Foreskin melanocyte (primary cell): ENCODE measurements at places on chromosomes 13 and 19.
A peak's percentile ranks its signal among the peaks of the same experiment; 100 is the strongest.

DNA sequence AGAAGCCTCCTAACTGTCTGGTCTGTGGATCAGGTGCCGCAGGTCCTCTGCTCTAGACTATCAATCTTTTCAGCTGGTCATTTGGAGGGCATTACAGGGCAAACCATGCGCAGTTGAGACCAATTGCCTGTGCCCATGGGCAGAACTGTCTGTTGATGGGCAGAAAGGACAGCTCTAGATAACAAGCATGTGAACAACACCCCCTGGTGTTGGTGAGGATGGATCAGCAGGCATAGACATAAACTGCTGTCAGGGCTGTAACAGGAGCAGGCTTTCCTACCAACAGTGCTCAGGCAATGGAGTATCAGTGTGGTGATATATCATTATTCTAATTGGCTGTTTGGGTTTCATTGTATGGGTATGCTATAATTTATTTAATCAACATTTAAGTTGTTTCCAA lies 104.7 kb upstream of the KL start:
- DNase-seq, result peak; percentile 34

GRCh38 chr19:5343848-5344247 lies 3.2 kb upstream of the PTPRS start:
- DNase-seq, result peak; percentile 70

DNA sequence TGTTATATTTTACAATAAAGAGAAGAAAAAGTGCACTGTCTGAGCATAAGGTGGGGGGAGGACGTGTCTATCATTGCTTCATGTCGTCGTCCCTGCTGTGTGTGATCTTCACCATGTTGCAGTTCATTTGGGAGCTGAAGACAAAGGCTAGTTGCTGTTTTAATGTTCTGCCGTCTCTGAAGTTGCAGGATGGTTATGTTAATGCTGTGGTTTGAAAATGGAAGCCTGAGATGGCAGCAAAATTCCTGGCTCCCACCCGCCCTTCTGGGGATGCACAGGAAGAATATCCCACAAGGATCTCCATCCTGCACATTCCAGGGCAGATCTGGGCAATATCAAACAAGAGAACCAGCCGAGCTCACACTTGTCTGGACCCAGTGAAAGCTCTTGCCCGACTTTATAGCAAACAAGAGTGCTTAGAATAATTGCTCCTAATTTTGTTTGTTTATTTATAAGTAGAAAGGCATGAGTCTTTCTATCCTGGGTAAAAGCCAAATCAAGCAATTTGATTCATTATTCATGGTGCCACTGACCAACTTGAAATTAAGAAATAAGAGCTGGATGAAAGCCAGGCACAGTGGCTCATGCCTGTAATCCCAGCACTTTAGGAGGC lies 110.3 kb upstream of the ABCC4 start:
- no peak for DNase-seq

DNA sequence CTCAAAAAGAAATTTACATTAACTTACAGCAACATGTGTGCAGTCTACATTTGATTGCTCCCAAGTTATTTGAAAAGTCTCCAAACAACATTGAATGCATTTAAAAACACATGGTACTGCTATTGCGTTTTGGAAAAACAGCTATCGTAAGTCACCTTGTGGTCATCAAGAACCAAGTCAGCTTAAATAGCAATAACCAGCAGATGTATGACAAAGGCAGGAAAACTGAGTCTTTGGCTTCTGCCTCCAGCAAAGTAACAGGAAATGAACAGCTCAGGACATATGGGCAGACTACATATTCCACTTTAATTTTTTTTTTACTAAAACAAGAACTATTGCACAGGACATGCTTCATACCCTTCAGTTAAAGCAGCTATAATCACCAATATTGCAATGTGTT lies 580.6 kb upstream of the SPRY2 start:
- DNase-seq, result no peak

DNA sequence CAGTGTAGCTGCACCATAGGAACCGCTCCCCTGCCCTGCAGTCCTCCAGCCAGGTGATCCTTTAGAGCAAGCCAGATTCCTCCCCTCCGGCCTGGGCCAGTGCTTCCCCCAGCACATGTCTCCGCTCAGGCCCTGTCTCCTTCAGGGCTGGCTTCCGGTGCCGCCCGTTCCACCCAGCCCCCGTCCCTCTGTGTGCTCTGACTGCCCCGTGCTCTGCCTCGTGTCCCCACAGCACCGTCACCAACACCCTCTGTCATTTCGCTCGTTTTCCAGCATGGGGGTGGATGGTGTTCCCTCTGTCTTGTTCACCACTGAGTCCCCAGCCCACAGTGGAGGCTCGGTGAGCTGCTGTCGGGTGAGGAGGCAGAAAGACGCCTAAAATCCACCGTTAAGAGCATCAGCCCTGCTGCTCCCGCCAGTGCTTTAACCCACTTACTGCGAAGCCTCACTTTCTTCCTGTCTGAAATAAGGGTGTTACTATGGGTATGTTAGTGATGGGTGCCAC lies 54.5 kb downstream of the TSSK6 start:
- peak; percentile 46 for DNase-seq

DNA sequence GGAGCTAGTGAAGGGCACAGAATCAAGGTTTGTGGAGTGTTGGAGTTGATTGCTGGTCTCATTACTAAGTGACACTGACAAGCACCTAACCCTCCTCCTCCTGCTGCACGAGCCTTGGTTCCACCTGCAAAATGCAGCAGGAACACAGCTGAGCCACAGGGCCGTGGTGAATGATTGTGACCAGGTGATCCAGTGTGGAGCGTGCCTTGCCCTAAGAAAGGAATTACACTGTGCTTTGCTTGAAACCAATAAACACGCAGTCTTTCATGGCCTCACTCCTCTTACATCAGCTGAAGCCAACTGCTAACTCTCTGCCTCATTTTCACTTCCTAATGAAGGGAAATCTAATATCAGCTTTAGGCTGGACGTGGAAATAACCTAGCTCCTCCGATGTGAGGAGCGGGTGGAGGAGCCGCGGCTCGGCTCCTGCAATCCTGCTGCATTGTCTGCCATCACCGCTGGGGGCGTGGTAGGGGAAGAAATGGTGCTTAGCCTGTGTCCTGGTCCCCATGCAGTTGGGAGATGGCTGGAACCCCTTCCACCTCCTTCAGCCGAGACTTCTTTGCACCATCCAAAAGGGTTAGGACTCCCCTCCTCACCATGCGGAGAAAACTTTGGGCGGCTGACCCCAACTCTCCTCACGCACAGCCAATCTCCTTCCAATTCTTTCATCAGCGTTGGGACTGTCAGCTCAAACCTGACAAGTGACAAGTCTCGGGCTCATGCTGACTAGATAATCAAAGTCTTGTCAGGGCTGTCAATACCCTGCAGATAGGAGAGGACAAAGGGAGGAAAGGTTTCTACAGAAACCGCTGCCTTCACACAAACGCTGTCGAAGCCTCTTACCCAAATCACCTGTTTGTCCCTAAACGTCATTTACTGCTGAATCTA lies 427.9 kb downstream of the ZNF536 start:
- DNase-seq, result peak; percentile 6
